ENCODE measurements at places on chromosomes 1 and 21.

DNA sequence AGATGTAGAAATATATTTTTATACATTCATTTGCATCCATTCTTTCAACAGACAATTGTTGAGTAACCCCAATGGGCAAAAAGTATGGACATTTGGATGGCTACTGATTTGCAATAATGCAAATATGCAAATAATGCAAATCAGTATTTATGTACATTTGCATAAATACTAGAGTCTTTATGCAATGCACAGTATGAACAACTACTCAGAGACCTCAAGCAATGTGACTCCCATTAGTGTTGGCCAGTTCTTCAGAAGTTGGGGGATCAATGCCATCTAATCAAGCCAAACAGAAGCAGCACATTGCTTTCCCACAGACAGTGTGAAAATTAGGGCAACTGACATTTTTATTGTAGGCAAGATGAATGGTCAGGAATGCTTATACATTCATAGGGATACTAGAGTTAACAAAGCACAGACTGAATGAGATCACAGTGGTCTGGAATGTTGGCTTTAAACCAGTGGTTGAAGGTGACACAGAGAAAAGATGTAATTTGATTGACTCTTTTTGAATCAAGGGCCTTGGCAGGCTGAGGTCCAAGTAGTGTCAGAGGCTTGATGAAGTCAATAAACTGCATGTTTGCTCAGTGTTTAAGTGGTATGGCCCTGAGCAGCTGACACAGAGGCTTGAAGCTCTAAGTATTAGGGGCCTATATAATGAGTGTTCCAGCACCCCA is 256.6 kb downstream of the CTH start:
- no peak for DNase-seq

GRCh38 chr1:236480758-236481436 is 42.9 kb upstream of the LGALS8 start:
- DNase-seq: no peak

- no peak for DNase-seq
Measured at GRCh38 chr1:240811256-240811655, 199.3 kb upstream of the GREM2 start.

DNA sequence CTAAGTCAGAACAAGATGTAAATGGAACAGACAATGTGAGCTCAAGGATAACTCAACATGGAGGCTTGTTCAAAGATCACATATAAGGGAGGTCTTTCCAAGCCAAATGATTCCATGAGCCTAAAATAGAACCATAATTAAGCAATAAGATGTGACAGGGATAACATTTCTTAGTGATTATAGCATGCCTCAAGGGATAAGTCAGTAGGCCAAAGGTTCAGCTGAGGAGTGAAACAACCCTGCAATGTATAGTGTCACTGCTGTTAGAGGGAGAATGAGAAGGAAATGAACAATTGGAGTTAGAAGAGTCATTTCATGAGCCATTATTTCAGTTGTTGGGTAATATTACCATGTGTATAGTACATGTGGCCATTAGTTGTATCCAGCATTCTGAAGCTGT is 25.0 kb downstream of the GORAB start:
- DNase-seq: no peak

- no peak for DNase-seq
Measured at GRCh38 chr1:222909586-222909985, 94.7 kb downstream of the DISP1 start.

- no peak for DNase-seq
Measured at GRCh38 chr21:35359076-35359475, 310.0 kb upstream of the RUNX1 start.

- DNase-seq: no peak
Measured at GRCh38 chr1:174922121-174922520, 77.6 kb upstream of the CACYBP start.

DNA sequence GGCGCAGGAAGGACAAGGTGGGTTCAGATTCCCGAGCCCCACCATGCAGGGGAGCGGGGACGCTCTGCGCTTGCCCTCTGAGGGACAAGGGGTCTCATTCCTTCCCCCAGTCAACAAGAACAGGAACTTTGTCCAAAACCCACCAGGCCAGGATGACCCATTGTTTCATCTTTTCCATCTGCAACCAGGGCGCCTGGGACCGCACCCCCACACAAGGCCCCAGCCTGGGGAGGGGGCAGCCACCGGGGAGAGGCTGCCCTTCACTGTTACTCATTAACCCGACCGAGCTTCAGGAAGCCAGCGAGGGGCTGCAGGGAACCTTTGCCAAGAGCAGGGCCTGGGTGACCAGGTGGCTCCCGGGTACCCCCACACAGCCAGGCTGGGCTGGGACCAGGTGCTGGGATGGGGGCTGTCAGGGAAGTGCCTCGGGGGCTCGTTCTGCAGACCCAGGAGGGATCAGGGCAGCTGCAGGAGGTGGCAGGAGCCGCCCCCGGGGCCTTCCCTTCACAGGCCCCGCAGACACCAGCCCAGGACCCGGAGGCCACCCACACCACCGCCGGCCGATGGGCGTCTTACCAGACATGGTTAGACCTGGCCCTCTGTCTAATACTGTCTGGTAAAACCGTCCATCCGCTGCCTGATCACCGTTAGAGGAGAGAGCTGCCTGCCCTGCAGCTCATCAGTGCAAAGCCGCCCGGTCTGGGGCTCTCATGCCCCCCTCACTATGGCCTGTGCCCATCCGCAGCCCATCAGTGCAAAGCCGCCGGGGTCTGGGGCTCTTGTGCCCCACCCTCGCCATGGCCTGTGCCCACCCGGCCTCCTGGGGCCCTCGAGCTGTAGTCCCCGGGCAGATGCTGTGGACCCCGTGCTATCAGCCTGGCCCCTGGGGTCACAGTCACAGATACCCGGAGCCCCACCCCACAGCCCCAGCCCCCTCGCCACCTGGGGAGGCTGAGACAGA is 4.9 kb upstream of the TTLL10 start:
- DNase-seq: no peak

DNA sequence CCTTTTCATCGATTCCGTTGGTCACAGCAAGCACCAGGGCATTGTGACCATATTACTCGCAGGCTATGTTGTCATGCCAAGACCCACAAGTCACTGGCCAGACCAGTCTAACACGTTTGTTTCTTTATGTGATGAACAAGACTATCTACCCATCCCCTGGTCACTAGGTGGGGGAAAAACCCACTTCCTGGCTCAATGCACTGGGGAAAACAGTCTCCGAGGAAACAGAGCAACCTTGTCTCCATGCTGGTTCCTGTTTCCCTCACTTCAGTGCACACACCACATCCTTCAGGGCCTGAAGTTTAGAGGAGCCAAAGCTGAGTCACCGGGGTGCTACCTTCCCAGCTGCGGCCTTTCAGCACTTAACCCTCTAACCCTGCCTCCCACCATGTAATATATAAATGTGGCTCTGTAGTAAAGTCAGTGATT is 20.9 kb downstream of the ERICH3 start:
- DNase-seq: no peak

- DNase-seq: no peak
Measured at GRCh38 chr1:8516793-8517556, 199.1 kb downstream of the SLC45A1 start.

DNA sequence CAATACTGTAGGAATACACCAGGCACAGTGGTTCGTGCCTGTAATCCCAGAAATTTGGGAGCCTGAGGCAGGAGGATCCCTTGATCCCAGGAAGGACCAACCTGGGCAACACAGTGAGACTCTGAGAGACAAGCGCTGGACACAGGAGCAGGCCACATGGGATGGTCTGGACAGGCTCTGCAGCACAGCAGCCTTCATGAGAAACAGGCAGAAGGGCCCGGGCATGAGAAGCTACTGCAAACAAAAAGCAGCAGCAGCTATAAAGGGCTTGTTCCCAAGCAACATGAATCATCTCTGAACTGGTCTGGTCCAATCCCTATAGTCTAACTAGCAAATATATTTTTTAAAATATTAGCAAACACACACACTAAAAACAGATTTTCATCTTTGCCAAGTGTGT is 35.5 kb upstream of the SLAMF9 start:
- no peak for DNase-seq

DNA sequence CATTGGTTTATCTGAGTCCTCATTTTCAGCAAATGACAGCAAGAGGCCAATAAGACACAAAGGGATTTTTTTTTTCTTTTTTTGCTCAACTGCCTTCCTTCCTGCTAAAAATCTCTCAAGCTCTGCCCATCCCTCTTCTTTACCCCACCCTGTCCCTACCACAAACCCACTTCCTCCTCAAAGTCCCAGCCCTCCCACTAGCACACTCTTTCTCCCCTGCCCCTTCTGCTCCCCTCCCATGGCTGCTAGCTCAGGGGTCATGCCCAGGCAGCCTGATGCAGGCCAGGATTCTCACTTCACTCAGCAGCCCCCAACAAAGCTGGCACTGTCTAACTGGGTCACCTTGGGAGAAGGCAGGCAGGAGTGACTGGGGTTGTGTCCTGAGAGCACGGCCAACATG is 28.8 kb upstream of the PPP2R5A start:
- peak; percentile 10 for DNase-seq

DNA sequence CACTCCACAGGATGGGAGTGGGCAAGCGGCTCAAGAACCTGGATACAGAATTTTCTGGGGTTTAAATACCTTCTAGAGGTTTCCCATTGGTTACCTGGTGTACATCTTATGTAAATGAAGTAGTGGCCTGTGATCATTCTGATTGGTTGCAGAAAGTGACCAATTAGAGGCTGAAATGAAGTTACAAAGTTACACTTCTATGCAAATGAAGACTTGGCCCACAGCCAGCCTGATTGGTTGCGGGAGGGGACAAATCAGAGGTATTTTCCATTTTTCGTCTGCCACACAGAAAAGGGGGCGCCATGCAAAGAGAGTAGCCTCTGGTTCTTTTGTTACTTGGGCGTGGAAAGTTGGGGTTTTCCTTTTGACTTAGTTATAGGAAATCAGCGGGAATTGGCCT is 8.9 kb downstream of the KCNAB2 start:
- no peak for DNase-seq

- no peak for DNase-seq
Measured at GRCh38 chr21:14120091-14120734, 90.5 kb downstream of the LIPI start.

GRCh38 chr1:44714944-44715571 is 15.9 kb downstream of the RNU5D-1 start:
- peak; percentile 46 for DNase-seq

- no peak for DNase-seq
Measured at GRCh38 chr1:225207791-225208190, 220.0 kb downstream of the LBR start.

DNA sequence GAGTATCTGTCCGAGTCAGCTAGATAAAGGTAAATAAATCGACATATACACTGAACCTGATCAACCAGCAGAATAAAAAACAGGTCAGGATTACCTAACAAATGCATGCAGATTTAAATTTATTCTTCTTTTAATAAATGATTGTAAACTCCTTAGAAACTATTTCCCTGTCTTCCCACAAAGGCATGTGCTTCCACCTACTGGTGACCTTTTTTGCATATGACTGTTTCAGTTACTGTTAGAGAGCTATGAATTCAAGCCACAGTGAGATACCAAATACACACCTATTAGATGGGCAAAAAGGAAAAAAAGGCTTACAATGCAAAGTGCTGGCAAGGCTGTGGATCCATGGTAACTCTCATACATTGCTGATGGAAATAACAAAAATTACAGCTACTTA is 957.4 kb upstream of the NCAM2 start:
- no peak for DNase-seq

- no peak for DNase-seq
Measured at GRCh38 chr1:29437946-29438345, 201.6 kb downstream of the PTPRU start.

GRCh38 chr1:115068826-115069585 is 20.3 kb downstream of the TSPAN2 start:
- no peak for DNase-seq

GRCh38 chr1:219247441-219247840 is 73.8 kb downstream of the LYPLAL1 start:
- DNase-seq: no peak

GRCh38 chr1:8551613-8552489 is 233.9 kb downstream of the SLC45A1 start:
- no peak for DNase-seq

DNA sequence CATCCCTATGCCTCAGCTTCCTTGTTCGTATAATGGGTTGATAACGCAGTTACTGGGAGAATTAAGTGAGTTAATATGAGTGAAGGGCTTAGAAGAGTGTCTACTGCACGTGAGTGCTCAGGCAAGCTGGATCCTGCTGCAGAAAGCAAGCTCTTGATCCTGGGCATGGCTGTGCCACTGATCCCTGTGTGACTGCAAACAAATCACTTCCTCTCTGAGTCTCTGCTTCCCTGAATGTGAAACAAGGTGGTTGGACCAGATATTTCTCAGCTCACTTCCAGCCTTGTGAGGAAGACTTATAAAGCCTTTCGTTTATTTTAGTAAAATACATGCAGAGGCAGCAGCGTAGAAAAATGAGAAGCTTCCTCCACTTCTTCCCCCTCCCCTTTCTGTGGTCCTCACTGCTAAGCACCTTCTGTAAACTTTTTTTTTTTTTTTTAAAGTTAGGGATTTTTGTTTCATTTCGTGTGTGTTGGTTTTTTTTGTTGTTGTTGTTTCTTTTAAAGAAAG is 13.8 kb downstream of the PSEN2 start:
- DNase-seq: no peak

- DNase-seq: no peak
Measured at GRCh38 chr21:26798856-26799751, 46.1 kb downstream of the ADAMTS1 start.

- DNase-seq: no peak
Measured at GRCh38 chr1:246069581-246069980, 437.5 kb downstream of the SMYD3 start.

DNA sequence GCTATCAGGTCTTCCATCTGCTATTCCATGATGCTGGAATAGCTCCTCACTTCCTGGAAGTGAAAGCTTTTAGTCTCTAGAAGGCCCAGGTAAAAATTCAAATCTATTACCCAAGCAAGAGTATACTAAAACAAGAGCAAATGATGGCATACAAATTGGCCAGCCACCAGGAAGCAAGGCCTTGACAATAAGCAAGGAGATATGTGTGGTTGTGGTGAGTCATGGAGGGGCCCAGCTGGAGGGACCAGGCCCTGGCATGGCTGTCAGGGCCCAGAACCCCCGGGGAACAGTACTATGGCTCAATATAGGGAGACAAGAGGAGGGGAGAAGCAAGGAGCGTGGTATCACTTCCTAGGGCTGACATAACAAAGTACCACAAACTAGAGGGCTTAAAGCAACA is 358.7 kb downstream of the RRAGC start:
- no peak for DNase-seq

DNA sequence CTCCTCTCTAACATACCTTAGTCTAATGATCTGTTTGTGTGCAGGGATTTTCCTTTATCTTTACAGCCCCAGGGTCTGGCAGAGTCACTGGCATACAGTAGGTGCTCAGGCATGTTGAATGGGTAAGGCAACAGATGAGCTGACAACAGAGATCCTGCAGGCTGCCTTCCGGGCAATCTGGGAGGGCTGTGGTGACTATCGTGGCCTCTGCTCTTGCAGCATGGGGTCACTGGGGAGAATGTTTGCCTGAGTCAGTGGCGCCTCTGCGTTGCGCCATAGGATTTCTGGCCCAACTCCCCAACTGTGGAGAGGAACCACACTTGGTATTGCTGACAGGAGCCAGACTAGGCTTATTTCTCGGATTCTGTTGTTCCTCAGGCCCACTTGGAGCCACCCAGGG is 93.8 kb downstream of the LAMC2 start:
- no peak for DNase-seq

Measured in T-helper 9 cell (primary cell).